ENCODE measurements at places on chromosomes 5 and 9.

- no peak for DNase-seq
Observed at GRCh38 chr5:180643191-180643851, 6.1 kb downstream of the FLT4 start.

GRCh38 chr5:167709625-167710024 lies 581.8 kb upstream of the WWC1 start:
- DNase-seq, result no peak

- DNase-seq, result no peak
Observed at GRCh38 chr5:68557162-68557936, 341.8 kb downstream of the PIK3R1 start.

DNA sequence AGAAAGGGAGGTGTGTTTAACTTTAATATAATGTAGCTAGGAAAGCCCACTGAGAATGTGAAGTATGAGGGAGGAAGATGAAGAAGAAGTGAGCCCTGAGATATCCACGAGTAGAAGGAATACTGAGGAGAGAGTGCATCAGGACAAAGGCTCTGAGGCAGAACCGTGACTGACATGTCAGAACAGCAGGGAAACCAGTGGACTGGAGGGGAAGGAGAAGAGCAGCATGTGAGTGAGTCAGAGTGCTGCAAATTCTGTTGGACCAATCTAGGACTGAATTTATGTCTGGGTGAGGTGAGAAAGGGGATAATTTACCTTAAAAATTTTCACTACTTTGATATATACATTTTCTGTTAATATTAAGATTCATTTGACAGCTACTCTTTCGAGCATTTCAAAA lies 110.3 kb downstream of the ST8SIA4 start:
- no peak for DNase-seq

Data from large intestine (tissue), 12 donors.